ENCODE measurements at places on chromosomes 1 and 21.

DNA sequence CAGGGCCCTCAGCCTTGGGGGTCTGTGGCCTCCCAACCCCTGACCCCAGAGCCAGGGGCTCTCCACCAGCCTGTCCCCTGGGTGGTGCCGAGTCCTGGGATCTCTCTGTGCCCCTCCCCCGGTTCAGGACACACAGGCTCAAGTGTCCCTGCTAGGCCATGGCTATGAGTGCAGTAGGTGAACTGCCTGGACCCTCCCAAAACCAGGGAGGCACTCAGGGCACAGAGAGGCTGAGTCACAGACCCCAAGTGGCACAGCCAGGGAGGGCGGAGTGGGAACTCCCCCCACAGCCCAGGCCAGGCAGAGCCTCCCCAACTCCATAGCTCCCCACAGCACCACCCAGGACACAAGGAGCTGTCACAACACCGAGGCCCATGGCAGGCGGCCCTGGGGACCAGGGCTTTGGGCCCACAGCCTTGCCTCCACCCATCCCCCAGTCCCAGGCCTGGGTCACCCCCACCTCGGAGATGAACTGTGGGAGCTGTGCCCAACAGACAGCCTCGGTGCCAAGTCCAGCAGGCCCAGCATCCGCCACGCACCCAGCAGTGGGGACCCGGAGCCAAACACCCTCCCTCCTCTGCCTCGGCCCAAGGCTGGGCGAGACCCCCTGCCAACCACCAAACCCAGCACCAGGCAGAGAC is 3.2 kb downstream of the DVL1 start:
- DNase-seq, result no peak

DNA sequence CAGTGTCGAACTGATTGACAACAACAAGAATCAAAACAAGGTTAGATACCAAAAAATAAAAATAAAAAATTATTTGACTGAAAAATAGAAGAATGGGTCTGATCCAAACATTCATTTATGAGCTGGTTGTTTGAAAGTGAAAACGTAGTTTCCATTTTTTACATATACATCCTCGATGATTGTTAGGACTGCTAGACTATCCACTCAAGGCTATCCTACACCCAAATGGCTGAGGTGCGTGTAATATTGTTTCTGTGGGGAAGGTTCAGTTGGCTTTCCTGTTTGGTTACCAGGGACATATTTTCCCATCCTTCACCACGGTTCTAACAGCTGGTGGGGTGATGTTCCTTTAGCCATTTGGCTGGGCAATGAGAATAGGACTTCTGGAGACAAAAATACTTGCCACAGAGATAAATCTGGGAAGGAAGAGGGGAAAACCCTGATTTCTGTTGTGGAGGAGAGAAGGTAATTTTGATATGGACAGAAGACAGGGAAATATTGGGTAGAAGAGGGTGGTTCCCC is 66.3 kb downstream of the MAP3K7CL start:
- no peak for DNase-seq

- no peak for DNase-seq
These were observed 188.6 kb downstream of the ZP4 start for GRCh38 chr1:237702161-237702560.

DNA sequence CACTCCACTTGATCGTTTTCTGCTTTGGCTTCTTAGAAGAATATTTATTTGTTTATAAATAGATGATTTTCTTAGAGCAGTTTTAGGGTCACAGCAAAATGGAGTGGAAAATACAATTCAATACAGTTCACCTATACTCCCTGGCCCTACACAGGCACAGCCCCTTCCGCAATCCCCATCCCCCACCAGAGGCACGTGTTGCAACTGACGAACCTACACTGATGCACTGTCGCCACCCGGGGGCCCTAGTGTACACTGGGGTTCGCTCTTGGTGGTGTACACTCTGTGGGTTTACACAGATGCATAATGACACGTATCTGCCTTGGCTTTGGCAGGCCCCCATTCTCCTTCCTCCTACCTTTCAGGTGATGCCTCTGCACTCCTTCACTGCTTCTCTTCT is 8.0 kb downstream of the ECHDC2 start:
- no peak for DNase-seq

- DNase-seq, result no peak
These were observed 480 bp downstream of the CADM3 start for GRCh38 chr1:159171688-159172501.

DNA sequence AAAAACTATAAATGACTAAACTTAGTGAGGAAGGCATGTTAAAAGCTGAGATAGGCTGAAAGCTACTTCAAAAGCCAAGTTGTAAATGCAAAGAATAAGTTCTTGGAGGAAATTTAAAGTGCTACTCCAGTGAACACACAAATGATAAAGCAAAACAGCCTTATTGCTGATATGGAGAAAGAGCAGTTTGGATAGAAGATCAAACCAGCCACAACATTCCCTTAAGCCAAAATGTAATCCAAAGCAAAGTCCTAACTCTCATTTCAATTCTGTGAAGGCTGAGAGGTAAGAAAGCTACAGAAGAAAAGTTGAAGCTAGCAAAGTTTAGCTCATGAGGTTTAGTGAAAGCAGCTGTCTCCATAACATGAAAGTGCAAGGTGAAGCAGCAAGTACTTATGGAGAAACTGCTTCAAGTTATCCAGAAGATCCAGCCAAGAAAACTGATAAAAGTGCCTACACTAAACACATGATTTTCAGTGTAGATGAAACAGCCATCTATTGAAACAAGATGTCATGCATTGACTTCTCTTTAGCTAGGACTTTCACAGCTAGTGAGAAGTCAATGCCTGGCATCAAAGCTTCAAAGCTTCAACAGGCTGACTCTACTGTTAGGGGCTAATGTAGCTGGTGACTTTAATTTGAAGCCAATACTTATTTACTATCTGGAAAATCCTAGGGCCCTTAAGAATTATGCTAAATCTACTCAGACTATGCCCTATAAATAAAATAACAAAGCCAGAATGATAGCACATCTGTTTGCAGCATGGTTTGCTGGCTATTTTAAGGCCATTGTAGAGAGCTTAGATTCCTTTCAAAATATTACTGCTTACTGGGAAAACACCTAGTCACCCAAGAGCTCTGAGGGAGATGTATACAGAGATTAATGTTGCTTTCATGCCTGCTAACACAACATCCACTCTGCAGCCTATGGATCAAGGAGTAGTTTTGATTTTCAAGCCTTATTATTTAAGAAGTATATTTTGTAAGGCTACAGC is 188.6 kb downstream of the EIF4G3 start:
- DNase-seq, result no peak

DNA sequence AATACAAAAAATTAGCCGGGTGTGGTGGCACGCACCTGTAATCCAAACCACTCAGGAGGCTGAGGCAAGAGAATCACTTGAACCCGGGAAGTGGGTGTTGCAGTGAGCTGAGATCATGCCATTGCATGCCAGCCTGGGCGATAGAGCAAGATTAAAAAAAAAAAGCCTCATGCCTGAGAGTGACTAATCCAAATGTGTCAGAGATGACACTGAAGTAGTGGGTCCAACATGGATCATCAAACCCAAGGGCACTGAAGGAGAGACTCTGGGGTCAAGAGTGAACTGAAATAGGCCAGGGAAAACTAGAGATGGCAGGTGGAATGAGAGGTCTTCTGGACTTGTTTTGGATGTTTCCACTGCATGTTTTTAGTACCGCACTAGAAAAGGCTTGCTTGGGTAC is 10.2 kb upstream of the CACHD1 start:
- DNase-seq, result no peak

DNA sequence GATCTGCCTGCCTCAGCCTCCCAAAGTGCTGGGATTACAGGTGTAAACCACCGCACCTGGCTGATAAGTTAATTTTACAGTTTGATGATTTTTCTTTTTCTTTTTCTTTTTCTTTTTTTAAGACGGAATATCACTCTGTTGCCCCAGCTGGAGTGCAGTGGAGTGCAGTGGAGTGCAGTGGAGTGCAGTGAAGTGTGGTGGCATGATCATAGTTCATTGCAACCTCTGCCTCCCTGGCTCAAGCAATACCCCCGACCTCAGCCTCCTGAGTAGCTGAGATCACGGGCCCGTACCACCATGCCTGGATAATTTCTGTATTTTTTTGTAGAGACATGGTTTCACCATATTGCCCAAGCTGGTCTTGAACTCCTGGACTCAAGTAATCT is 84.4 kb upstream of the CXADR start:
- no peak for DNase-seq

DNA sequence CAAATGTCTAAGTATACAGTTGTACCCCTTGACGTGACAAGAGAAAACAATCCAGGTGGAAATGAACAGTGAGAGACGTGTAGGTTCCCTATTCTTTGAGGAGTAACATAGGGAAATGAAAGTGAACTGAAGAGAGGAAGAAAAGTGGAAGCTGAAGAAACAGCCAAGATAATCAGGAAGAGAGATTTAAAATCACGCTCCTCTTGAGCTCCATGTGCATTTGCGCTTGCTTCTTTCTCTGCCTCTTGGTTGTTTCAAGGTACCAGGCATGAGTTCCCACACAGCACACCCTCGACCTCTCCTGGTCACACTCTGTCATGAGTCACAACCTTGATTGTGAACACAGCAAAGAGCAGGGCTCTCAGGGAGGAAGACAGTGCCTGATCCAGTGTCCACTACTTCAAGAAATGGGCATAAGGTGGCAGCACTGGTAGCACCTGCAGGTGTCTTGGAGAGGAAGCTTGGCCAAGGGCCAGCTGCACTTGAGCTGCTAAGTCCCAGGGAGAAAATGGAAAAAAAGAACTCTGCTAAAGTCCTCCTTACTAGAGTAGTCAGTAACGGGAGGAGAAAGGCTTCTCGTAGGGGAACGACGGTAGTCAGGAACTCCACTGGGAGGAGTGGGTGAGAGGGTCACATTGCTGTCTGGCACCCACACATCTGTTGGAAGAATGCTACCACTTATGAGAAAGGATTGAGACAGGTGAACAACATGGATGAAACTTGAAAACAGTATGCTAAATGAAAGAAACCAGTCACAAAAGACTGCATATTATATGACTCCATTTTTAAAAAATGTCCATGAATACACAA is 18.3 kb upstream of the ARID1A start:
- DNase-seq, result peak; percentile 47

DNA sequence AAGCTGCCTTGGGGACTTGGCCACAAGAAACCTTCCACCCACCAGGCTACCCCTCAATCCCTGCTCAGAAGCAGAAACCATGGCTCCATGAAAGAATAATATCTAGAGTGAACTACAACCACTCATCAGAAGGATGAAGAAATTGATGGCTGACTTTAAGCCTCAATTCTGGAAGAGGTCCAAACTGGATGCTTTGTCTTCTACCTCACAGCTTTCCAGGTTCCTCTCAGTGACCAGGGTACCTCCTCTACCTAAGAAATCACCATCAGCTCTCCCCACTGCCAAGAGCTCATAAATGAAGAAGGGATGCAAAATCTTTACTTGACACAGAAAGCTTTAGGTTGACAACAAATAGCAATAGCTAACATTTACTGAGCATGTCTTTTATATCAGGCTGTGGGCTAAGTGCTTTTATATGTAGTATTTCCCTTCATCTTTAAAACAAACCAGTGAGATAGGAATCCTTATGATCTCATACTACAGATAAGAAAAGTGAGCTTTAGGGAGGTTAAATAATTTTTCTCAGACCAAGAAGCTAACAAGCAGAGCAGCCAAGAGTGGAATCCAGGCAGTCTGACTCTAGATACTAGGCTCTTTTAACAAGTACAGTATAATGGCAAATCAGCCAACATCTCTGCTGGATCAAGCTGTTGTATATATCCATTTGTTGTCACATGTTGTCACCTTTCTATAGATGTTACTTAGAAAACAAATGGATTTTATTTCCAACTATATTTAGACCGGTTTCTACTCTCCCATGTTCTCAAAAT is 243.0 kb upstream of the SGIP1 start:
- DNase-seq, result no peak

- no peak for DNase-seq
These were observed 303.6 kb downstream of the USH2A start for GRCh38 chr1:216119600-216119999.

GRCh38 chr1:164748253-164748899 is 189.4 kb downstream of the PBX1 start:
- no peak for DNase-seq

- DNase-seq, result no peak
These were observed 2.4 kb downstream of the GABRD start for GRCh38 chr1:2021550-2021949.

DNA sequence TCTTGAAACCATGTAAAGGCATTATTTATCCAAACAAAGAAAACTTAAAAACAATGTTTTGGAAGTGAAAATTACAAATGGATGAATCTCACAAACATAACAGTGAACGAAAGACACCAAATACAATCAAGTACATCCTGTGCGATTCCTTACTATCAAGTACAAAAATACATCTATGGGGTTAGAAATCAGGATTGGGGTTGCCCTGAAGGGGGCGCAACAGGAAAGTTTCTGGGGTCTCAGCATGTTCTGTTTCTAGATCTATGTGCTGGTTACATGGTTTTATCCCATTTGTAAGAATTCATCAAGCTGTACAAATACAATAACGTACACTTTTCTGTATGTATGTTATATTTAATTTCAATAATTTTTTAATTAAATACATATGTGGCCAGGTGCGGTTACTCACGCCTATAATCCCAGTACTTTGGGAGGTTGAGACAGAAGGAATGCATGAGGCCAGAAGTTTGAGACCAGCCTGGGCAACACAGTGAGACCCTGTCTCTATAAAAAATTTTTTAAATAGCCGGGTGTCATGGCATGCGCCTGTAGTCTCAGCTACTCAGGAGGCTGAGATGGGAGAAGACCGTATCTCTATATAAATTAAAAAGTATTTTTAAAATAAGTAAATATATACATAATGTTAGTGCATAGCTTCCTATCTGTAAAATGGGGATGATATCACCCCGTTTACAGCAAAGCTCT is 121.5 kb upstream of the SOD1 start:
- no peak for DNase-seq

Data from naive B cell (primary cell).